GM03348 (cell line): ENCODE measurements at places on chromosomes 7 and 10.

- no peak for DNase-seq
Observed at GRCh38 chr7:121402701-121403100, 6.6 kb upstream of the FAM3C start.

DNA sequence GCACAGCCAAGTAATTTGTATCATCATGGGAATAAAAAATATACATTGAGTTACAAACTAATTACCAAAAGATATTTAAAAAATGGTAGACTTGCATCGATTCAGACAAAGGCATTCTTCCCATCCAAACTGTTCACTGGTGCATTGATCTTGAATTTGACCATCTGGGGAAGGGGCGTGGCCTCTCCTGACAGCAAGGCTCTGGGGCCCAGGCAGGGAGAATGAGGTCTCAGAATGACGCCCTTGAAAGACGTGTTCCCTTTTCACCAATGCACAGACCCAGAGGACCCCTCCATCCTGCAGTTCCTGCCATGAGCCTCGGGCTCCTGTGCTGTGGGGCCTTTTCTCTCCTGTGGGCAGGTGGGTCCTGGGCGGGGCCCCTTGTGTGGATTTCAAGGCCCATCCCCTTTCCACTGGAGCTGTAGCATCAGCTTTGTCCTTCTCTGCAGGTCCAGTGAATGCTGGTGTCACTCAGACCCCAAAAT, 91.1 kb upstream of the PRSS58 start:
- no peak for DNase-seq

DNA sequence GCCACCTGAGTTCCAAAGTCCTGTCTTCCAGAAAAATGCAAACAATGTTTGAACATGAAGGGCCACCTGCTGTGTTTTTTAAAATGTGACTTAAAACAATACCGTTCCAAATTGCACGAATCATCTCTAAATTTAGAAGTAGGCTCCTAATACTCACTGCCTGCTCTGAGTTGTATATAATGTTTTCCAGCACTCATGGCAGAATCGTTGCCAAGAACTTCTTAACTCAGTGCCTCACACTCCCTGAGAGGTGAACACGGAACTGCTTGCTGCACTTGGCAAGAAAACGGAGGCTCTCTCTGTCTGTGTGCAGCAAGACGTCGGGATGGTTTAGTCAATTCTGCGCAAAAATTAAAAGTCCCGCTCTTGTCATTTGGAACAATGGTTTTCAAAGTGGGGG, 757.3 kb upstream of the AUTS2 start:
- DNase-seq = peak; percentile 18

GRCh38 chr7:46613551-46613950, 692.5 kb upstream of the IGFBP3 start:
- DNase-seq = no peak

DNA sequence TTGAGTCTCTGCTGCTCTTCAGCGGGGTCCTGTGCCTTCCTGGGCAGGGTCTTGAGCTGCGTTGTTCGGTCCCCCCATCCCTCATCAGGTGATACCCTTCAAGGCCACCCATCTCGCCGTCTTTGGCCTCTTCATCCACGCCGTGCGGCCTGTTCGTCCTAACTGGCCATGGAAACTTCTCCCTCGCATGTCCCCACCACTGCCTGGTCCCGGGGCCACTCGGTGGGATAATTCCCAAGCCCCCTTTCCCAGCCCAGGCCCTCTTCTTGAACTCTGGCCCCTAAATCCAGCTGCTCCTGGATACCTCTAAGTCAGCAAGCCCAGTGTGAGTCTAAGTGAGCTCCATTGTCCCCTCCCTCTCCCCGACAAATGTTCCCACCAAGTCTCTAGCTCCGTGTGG, 74.5 kb downstream of the CAMK1D start:
- no peak for DNase-seq

DNA sequence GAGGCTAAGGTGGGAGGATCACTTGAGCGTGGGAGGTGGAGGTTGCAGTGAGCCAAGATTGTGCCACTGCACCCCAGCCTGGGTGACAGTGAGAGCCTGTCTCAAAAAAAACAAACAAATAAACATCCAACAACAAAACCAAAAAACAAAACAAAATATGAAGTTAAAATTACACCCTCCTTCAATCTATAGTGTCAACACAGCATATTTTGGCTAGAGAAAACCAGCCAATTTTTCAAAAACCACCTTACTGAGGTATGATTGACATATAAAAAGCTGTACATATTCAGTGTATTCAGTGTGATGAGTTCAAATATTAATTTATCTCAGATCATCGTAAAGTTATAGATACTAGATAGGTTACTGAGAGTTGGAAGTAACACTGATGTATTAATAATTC, 102.4 kb downstream of the ICA1 start:
- no peak for DNase-seq

GRCh38 chr7:36906956-36907635, 182.8 kb upstream of the AOAH start:
- no peak for DNase-seq

- DNase-seq = no peak
Observed at GRCh38 chr7:82057476-82057875, 287.6 kb upstream of the HGF start.

GRCh38 chr10:60277656-60278055, 112.0 kb downstream of the ANK3 start:
- peak; percentile 4 for DNase-seq

DNA sequence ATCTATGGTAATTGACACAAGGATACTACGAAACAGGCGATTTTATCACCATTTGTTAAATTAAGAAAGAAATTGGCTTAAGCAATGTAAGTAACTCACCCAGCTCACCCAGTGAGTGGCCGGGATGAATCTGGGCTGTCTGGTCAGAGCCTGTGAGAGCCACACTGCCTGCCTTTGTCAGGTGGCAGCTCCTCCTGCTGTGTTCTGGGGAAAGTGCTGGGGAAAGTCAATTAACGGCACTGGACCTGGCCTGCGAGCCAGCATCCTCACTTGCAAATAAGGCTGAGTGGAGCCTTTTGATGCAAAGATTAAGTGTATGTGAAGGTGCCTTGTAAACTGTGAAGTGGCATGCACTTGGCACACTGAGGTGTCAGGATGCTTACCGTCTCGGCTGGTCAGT, 13.4 kb upstream of the CXCL12 start:
- no peak for DNase-seq

DNA sequence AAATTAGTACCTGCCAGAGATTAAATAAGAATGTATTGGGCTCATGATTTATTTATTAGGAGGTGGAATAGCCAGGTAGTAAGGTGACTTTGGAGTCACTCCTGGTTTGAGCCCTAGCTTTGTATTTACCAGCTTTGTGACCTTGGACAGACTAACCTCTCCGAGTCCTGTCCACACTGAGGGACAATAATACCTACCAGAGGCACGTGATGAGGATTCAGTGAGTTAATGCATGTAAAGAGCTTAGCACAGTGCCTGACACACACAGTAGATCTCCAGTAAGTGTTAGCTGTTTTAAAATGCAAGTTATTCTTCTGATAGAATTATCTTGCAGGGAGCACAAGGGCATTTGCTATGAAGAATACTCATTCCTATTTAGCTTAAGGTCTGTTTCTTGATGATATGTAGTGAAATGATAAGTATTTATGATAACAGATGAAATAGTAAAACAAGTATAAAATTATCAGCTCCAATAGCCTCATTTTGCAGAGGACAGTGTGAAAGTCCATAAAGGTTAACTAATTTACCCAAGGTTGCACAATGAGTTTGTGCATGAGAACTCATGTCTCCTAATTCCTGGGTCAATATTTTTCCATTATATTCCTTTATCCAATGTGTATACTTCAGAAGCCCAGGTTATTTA, 36.4 kb downstream of the RABGEF1 start:
- no peak for DNase-seq

DNA sequence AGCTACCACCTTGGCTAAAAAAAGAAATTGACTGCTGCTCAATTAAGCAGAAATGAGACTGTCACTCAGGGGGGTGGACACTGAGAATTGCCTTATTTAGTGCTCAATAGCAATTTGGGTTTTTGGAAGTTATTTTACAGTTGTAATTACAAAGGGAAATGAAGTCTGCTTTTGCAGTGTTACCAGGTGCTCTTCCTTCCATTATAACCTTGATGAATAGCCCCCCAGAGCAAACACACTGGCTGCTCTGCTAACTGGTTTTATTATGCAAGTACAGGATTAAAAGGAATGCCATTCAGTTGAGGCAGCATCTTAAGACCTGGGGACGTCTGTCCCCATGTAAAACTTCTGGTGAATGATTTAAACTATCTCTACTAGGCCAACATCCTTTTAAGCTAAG, 191.0 kb downstream of the EVX1 start:
- DNase-seq = no peak

DNA sequence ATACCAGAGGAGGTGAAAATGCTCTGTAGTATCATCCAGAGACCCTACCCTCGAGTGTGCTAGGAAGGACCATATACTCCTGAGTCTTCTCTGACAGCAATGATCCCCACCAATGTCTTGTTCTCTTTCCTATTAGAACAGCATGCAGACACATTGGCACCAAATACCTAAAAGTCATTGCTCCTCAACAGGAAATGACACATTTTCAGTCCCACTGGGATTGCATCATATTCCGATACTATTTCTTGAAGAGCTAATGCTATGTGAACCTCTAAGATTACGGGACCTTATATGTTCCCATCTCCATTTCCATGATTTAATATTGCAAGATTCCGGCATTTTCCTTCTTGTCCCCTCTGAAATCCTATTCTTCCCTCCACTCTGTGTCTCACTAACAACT, 177.4 kb downstream of the NRP1 start:
- DNase-seq = peak; percentile 24

DNA sequence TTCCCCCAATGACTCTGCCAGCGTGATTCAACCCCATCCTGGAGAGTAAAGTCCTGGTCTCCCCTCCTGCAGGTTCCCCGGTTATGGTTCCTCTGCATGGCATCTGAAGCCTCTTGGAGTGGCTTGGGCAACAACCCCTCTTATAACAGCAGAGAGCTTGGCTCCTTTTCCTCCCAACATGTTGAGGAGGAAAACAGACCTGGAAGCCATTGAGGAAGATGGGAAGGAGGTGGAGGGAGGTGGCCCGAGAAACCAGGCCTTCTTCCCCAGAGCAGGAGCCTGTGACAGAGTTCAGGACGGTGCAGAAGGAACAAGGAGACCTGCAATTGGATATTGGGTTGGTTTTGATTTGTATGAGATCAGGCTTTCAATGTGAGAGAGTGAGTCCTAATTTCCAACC, 184.0 kb upstream of the ADCY1 start:
- DNase-seq = no peak

DNA sequence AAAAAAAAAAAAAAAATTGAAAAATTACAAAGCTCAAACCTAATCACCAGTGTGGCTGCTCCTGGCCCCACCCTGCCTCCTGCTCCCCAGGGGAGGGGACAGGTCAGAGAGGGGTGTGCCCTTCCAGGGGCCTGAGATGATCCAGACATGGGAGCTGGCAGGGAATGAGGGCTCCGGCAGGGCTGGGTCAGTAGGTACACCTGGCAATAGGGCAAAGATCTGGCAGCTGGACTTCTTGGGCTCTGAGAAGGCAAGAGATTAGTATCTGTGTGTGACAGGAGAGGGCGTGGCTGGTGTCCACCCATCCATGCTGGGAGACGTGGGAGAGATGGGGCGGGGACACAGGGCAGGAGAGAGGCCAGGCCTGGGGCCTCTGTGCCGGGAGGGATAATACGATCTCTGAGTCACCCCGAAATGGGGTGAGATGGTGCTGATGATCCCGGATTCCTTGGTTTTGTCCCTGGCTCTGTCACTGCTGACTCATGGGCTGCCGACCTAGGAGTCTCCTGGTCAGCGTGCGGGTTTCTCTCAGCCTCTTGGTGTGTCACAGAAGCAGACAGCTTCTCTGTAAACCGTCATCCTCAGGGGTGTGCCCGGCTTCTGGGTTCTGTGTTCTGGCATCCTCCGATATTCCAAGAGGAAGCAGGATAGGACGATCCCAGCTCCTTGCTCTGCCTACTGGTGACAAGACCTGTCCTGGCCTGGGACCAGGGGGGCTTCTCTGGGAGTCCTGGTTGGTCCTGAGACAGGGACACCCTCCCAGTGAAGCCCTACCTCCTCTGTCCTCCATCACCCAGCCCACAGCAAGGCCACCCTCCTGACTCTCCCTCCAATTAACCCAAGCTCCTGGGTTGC, 8.2 kb upstream of the CLDN4 start:
- peak; percentile 96 for DNase-seq

GRCh38 chr10:87634311-87634710, 25.4 kb upstream of the PAPSS2 start:
- DNase-seq = no peak

- no peak for DNase-seq
Observed at GRCh38 chr10:50346942-50347341, 95.6 kb upstream of the ASAH2 start.

- DNase-seq = peak; percentile 62
Observed at GRCh38 chr10:114825513-114826253, 4.1 kb downstream of the FHIP2A start.

GRCh38 chr10:98492763-98493162, 46.0 kb upstream of the HPS1 start:
- DNase-seq = no peak

GRCh38 chr10:32360241-32360640, 13.3 kb upstream of the EPC1 start:
- DNase-seq = no peak

- no peak for DNase-seq
Observed at GRCh38 chr10:113485736-113486135, 67.1 kb upstream of the HABP2 start.

DNA sequence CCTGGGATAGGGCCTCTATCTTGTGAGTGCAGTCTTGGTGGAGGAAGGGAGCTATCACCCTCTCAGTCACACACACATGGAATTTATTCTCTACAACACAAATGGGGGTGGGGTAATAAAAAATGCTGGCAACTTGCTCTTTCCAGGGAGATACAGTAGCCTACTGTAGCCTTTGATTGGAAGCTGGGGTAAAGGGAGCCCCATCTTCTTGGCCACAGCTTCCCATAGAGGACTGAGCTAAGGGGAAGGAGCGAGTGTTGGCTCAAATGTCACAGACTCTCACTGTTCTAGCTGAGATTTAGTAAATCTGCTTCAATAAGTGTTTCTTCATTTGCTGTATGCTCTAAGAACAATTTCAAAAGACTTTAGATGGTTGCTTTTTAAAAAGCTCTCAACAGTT, 222.2 kb upstream of the CXCL12 start:
- no peak for DNase-seq

- no peak for DNase-seq
Observed at GRCh38 chr7:120825576-120825975, 32.4 kb downstream of the TSPAN12 start.

DNA sequence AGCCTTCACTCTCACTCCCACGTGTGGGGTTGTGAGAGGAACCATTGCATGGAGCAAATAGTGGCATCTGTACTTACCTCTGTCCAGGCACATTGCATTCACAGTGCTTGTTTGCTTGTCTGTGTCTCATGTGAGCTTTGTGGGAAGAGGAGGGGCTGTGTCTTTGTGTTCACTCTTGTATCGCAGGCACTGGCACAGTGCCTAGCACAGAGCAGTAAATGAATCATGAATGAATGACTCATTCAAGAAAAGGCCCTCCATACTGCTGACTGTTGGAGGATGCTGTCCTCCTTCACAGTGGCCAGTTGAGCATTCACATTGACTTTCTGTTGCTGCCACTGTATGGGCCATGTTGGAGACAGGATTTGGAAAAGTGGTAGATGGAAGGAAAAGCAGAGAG, 125.3 kb downstream of the SORCS3 start:
- no peak for DNase-seq
